ENCODE measurements at places on chromosomes 6 and 20.

DNA sequence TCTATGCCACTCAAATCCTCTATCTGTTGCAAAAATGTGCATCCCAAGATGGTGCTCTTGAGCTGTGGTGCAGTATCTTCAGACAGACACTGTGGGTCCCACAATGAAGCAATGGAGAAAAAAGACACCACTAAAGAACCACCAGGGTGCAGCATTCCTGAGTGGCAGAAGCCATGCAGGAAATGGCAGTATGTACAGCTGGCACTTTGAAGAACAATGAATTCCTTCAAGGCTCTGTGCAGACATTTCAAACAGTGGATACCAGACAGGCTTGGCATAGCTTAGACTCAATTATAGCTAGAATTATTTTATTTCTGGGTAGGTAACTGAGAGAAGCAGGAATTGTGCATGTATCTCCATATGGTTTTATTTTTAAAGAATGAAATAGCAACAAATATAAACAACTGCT is 24.0 kb upstream of the HDAC2 start:
- peak; percentile 47 for DNase-seq

GRCh38 chr6:52976591-52977035 is 18.5 kb downstream of the GSTA4 start:
- DNase-seq = no peak

DNA sequence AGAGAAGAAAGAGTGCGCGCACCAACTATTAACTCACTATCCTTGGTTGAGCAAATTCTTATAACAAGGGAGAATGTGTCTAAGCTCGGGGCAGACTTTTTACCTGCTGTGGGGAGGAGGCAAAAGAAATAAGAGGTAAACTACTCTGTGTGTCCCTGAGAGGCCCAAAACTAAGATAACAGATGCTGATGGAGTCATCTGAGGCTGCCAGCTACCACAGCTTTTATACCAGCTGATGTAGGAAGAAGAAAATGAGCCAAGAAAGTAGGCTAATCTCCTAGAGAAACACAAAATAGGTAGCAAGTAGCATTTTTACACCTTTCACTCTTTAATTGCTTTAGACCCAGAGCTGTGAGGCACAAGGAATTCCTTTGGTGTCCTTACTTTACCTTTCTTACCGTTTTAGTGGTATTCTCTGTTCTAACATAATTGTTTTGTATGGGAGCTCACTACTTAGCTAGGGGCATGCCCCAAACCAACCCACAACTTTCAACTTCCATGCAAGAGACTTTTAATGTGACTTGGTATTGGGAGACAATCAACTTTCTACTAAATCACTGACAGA is 27.8 kb upstream of the PIM1 start:
- no peak for DNase-seq

DNA sequence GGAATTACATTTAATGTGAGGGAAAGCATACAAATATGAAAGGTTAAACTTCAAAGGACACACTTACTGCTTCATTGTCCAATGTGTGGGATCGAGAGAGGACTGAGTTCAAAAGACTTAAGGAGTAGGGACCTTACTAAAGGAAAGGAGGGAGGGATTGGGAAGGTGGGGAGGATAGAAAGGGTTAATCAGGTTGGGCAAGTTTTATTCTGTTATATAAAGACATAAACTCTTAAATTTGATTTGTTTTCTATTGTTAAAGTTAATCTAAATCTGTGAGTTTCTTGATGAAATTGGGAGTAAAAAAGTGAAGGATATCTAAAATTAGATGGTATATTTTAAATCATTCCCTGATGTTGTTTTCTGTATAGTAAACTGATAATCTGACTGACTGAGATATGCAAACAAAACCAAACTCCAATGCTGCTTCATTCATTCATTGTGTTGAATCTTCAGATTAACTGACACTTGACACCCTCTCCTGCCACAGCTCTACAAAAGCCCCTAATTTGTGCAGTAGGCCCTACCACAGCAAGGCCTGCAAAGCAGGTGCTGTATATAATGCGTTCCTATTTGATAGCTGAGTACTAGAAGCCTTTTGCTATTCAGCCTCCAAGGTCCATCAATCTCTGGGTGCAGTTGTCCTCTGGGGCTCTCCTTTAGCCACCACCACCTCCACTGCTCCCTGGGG is 1.3 kb upstream of the UBE2J1 start:
- DNase-seq = no peak

GRCh38 chr20:46951840-46952497 is 57.3 kb downstream of the EYA2 start:
- no peak for DNase-seq

DNA sequence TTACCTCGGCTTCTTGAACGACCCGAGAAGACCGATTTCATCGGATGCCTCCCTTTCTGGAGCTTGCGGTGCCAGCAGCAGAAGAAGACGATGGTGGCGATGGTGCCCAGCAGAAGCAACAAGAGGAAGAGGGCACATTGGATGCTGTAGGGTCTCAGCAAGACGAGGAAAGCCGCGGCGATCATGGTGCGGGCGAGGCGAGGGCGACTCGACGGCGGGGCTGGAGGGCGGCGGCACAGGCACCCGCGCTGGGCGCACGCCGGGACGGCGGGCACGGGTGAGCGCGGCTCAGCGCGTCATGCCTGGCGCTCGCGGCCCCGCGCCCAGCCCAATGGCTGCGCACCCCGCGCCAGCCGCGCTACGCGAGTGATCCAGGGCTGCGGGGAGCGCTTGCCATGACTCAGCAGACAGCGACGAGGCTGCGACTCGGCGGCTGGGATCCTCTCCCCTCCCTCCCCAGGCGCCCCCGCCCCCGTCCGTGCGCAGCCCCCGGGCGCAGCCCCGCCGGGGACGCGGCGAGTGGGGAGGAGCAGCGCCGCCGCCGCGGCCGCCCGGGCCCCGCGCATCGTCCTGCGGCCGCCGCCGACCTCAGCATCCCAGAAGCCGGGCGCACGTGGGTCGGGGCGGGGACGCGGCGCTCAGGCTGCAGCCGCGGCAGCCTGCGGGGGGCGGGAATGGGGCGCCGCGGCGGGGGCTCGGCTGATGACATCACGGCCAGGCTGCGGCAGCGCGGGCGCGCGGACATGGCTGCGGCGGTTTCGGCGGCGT is at the start of gene BEND6:
Gene BEND6, plus strand, starts transcription at position 705 of the 768 bp plus-strand sequence. CDS start 26,704 bp downstream, outside the sequence.
- DNase-seq = peak; percentile 5

DNA sequence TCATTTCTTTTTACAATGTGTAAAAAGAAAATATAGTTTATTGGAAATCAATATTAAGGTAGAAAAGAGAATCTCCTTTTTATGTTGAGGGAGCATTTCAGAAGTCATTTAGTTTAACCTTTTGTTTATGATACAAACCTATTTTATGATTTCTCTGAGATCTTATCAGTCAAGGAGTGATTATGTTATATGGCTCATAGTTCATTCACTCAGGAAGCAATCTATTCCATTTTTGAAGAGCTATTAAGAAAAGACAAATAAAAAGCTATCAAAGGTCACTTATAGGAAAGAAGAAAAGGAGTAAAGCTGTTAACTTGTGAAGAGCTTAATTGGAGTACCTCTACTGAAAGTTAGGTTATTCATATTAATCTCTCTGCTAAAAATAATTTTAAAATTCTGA is 526.6 kb upstream of the JAG1 start:
- no peak for DNase-seq

- no peak for DNase-seq
Observed at GRCh38 chr6:83310046-83310445, 116.9 kb downstream of the RWDD2A start.

DNA sequence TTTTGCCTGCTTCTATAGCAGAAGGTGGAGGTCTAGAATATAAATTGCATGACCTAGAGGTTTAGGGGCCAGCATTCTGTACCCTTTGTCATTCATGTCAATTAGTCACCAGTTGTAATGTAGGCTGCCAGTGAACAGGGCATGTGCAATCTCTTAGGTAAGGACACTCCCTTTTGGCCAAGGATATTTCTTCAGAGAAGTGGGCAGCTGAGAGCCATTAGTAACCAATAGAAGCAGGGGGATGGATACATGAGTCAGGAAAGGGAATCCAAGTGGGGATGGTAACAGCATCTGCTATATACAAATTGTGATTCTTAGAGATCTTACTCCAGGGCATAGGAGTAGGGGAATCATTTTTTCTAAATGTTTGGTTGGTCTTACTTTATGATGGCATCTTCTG is 494.2 kb upstream of the JAG1 start:
- DNase-seq = no peak

DNA sequence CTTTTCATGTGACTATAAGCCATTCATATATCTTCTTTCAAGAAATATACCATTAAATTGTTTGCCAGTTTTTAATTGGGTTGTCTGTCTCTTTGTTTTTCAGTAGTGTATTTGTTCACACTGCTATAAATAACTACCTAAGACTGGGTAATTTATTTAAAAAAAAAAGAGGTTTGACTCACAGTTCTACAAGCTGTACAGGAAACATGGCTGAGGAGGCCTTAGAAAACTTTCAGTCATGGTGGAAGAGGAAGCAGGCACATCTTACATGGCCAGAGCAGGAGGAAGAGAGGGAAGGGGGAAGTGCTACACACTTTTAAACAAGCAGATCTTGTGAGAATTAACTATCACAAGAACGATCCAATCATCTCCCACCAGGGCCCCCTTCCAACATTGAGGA is 255.3 kb downstream of the EPM2A start:
- DNase-seq = no peak

- no peak for DNase-seq
Observed at GRCh38 chr6:46243754-46244153, 73.0 kb upstream of the ENPP5 start.

DNA sequence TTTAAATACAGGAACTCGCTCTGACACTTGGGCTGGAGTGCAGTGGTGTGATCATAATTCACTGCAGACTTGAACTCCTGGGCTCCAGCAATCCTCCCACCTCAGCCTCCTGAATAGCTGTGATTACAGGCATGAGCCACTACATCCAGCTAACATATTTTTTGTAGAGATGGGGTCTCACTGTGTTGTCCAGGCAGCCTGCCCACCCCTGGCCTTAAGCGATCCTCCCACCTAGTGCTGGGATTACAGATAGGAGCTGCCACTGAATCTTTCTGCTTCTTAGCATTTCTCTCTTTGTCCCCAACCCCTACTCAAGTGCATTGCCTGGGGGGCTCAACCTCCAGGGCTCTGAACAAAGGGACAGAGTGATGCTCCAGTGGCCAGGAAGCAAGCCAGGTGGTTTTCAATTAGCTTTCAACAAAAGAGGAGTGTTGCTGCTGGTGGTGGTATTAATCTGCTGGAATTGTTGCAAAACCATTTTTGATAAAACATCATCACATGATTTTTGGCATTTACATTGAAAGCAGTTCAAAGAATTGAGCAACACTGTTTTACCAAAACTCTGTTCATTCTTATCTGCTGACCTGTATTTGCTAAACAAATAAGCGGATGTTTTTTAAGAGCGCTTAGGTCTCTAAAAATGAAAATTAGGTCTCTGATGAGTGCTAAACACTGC is 40.4 kb upstream of the BPIFA2 start:
- no peak for DNase-seq

DNA sequence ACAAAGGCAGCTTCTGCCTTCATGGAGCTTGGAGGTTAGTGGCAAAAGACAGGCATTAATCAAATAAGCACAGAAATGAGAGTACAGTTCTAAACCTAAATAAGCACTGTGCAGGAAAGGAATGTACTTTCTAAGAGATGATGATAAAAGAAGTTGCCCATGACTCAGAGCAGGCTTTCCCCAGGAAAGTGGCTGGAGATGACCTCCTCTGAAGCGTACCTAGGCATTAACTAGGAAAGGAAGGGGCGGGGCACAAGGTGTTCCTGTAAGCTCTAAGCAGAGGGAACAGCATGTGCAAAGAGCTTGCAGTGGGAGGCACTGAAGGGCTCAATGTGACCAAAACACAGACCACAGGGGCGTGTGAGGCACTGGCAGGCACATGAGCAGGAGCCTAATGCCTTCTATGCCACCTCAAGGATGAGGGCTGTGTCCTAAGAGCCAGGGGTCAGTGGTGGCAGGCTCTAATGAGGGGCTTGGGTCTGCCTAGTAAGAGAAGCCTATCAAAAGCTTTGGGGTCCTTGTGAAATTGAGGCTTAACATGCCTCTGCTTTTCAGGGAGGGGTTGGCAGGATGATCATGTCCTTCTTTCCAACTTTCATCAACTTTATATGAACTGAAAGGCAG is 4.9 kb downstream of the SSTR4 start:
- DNase-seq = no peak

- no peak for DNase-seq
Observed at GRCh38 chr6:35154262-35154661, 13.1 kb upstream of the TCP11 start.

- no peak for DNase-seq
Observed at GRCh38 chr20:19291024-19291817, 78.8 kb downstream of the SLC24A3 start.

DNA sequence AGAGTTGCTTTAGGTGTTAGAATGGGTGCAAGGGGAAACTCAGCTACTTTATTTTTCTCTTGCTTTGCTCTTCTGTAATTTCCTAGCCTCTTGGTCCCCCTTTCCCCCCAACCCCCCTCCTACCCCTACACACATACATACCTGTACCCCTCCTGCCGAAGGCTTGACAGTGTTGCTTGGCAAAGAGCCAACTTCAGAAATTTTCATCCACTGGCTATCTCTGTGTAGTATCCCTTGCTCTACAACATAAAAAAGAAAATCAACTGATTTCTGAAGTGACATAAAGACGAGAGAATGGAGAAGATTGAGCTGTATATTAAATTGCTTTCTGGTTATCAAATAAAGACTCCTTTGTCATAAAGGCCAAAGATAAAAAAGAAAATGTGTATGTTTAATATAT is 498.1 kb upstream of the SOX4 start:
- DNase-seq = no peak

Data from naive thymus-derived CD4-positive, alpha-beta T cell (primary cell).